HFFc6 (cell line): ENCODE measurements at places on chromosomes 16 and 17. TPM values are rescaled to one million over a fixed set of nuclear protein-coding genes. Genes with fewer than 3 reads are reported as not detected.

GRCh38 chr16:47613251-47613650 is 152.1 kb downstream of the PHKB start:
- no peak for DNase-seq

DNA sequence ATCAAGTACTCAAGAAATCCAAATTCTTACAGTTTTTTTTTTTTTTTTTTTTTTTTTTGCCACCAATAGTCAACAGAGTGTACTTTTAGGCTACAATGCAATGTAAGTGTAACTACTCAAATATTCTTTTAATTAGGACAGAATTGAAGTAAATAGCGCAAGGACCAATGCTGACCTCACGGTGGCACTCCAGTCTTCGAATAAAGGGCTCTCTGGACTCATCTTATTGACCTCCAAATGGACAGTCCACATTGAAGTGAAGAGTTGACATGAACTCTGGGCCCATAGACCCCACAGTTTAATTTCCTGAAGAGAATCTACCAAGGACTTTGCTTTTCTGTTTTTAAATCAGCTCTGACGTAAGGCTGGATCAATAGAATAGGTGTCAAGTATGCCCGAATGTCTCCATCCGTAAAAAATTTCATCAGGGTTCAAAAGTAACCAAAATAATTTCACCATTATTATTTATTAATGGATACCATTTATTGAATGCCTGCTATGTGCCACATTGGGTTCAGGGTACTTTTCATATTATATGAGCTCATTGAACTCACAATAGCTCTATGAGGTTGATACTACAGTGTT is 7.3 kb upstream of the DDX52 start:
- peak; percentile 42 for DNase-seq

GRCh38 chr16:22816475-22816874 is 2.5 kb downstream of the HS3ST2 start:
- DNase-seq: no peak

DNA sequence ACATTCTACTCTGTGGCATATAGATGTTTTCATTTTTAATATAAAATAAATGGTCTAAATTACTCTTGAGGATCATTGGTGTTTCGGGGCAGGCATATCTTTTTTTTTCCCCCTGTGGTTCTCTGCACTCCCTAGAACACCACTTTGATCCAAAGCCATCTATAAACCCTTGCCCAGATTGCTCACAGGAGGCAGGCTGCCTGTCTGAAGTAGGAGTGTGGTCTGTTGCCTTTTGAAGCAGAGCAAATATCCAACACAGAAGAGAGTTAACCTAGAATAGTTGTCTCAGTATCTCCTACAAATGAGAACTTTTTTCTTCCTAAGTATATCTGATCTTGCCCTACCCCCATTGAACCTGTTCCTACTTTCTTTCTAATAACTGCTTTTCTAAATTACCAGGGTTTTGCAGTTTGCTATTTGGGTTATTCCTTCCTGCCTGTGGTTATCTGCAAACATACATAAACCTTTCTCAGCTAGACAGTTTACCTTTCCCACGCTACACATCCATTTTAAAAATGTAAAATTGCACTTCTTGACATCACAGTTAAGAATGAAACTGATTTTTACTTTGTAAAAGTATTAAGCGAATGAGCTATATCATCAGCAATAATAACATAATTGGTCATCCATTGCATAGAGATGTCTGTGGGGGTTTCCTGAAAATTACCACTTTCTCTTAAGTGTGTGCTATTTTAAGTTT is 4.7 kb upstream of the CMTM1 start:
- DNase-seq: no peak

Gene MRPL45
- total RNA-seq: 41.3 to 43.2 TPM (median 42.4 TPM) in 3 replicates

Gene C16orf92
- total RNA-seq: not detected in 3 replicates

Gene XPO6
- 164 to 176 TPM (median 166 TPM) in 3 replicates for total RNA-seq

DNA sequence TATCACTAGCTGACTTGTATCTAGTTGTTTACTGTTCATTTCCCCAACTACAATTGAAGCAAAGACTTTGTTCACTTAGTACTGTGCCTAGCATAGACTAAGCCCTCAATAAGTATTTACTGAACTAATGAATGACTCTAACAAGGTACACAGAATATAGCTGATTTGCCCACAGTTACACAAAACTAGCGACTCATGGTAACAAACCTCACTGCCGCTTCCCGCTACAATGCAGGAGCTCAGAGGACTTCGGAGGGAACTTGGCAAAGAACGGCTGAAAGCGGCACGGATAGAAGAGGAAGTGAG is 524 bp downstream of the EFTUD2 start:
- peak; percentile 14 for DNase-seq

GRCh38 chr17:19812407-19812806 is 55.3 kb downstream of the ULK2 start:
- peak; percentile 29 for DNase-seq

- DNase-seq: no peak
These were observed 31.1 kb upstream of the FASN start for GRCh38 chr17:82129095-82129494.

Gene KRTAP9-4
- total RNA-seq: not detected in 3 replicates

- no peak for DNase-seq
These were observed 103.0 kb downstream of the ZFHX3 start for GRCh38 chr16:72944757-72945485.

Gene MBTD1
- 3.6 and 4.6 TPM in 2 replicates for total RNA-seq

GRCh38 chr16:54846766-54847165 is 83.9 kb upstream of the IRX5 start:
- no peak for DNase-seq

DNA sequence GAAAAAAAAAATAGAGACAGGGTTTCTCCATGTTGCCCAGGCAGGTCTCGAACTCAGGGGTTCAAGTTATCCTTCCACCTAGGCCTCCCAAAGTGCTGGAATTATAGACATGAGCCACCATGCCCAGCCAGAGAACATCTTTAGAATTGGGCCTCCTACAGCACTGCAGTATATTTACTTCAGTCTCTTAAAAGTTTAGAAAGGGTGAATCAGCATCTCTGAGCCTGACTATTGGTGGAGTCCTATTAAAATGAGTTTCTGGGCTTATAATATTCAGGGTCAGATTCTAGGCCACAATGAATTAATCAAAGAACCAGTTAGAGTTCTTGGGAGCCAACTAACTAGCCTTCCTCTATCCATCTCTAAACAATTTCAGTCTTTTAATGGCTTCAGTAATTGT is 22.8 kb downstream of the TADA2A start:
- DNase-seq: peak; percentile 9

DNA sequence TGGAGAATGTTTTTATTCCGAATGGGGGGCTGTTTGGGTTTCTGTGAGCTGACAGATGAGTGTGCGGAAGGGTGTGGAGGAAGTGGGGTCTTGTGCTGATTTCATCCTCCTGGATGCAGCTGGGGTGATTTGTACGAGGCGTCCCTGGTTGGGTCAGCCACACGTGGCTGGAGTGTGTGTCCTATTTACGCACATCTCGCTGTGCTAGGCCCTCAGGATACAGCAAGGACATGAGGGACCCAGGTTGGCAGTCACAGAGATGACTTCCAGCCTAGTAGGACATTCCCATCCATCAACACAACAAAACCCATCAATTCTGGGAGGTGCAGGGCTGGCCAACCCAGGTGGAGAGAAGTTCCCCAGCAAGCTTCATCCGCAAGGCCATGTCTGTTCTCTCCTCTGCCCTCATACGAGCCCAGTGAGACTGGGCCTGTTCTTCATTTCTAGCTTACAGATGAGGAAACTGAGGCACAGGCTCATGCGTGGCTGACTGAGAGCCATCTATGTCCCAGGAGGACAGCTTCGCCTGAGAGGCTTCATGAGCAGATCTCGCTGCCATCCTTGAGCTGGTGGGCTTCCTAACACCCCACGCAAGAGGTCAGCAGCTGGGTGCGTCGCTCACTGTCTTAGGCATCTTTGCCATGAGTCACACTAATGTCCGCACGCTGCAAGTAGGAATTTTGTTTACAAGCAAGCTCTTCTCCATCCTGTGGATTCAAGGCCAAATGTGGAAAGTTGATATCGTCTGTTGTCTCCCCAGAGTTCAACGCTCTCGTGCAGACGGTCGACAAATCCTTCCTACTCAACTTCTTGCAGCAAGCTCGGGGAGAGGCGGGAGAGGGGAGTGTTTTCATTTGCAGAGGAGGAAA is 24.4 kb downstream of the IRF8 start:
- DNase-seq: peak; percentile 23

GRCh38 chr16:28602529-28602928 is 5.7 kb upstream of the SULT1A2 start:
- DNase-seq: no peak

- no peak for DNase-seq
These were observed 281.5 kb downstream of the SEC14L1 start for GRCh38 chr17:77422104-77422747.

DNA sequence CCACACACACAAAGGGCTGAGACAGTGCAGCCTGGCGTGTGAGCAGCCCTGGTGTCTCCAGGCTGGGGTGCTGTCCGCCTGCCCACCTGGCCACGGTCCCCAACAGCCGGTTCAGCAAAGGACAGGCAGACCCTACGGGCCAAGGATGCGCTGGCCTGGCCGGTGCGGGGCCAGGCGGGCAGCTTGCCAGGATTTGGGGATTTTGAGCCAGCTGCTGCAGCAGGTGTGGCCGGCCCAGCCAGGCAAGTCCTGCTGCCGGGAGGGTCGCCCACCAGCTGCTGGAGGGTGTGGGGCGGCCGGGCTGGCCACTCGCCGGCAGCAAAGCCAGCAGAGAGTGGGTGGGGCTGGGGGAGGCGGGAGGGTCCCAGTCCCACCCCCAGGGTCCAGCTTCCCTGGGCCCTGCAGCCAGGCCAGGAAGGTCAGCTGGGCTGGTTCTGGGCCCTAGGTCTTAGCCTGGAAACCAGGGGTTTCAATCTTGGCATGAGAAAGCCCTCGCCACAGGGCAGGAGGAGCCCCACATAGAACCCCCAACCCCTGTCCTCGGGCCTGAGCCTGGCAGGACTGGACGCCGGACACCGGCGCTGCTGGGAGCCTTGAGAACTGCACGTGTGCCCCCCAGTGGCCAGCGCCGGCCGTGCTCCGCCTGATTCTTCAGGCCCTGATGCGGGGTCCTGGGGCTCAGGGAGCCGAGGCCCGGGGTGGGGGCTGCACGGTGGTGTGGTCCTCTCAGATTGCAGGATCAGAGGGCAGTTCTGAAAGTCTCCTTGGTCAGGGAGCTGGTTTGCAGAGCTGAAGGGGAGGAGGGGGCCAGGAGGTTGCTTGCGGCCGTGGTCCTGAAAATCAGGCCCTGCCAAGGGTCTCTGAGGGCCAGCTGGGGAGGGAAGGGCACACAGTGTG is 17.6 kb upstream of the SSTR5 start:
- DNase-seq: no peak

- no peak for DNase-seq
These were observed 26.4 kb downstream of the CASKIN2 start for GRCh38 chr17:75488693-75489510.

DNA sequence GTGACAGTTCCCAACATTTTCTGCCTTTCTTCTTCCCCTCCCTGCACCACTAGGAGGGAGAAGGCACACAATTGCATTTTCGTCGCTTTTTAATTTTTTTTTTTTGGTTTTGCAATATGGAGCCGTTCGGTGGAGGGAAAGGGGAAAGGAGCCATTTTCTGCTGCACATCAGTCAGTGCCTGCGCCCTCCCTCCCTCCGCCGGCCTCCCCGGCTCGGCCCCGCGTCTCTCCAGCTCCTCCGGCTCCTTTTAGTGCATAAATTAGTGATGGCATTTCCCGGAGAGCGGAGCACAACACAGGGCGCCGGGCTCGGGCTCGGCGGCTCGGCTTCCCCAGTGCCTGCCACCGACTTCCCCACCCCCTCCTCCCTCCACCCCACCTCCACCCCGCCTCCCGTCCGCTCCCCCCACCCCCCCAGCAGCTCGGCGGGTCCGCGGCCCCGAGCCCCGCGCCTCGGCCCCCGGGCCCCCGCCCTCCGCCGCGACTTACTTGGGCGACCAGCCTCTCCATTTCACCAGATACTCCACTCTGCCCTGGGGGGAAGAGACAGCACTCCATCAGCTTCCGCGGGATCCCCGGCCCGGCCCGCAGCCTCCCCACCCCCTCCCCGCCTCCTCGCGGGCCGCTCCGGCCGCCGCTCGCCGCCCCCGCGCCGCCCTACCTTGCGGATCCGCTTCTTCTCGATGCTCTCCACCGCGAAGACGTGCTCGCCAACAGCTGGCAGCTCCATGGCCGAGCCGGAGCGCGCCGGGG is 542 bp downstream of the CBX4 start:
- DNase-seq: peak; percentile 52

Gene KIFC3
- 48.9 to 75.6 TPM (median 59.7 TPM) in 3 replicates for total RNA-seq

Gene GLTPD2
- not detected in 3 replicates for total RNA-seq

Gene KREMEN2
- total RNA-seq: not detected in 3 replicates

Gene MPP3
- total RNA-seq: 4.1 to 7.4 TPM (median 6.9 TPM) in 3 replicates

Gene RUNDC3A
- total RNA-seq: not detected in 3 replicates

DNA sequence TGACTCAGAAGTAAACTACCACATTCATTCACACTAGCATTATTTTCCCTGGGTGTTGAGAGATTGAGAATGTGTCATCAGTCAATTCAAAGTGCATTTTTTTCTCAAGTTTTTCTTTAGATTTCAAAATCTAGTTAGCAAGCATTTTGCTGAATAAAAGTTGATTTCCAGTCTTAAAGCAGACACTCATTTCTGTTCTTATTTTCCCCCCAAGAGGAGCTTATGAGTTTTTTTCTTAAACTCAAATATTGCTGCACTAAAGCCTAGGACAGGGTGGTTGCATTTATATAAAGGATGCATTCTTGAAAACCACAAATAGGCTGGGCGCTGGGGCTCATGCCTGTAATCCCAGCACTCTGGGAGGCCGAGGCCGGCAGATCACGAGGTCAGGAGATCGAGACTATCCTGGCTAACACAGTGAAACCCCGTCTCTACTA is 15.3 kb downstream of the CDH3 start:
- DNase-seq: peak; percentile 44
